Activated T-helper 2 cell treated with anti-CD3 and anti-CD28 coated beads, Interferon-gamma antibody, Interleukin-2, Interleukin-4, amounts not matched to agents 10 μg/mL and 5 μg/mL and 100 μg/mL, durations not matched to agents 14 hours and 24 hours and 36 hours (primary cell): ENCODE measurements at places on chromosomes 12 and 14. TPM values are rescaled to one million over a fixed set of nuclear protein-coding genes. Genes with fewer than 3 reads are reported as not detected.

- H3K4me3 ChIP-seq: no peak overlapping the region
- H3K27ac ChIP-seq: no peak overlapping the region
- no peak for DNase-seq
- peaks cover 17% of the 10 kb centered on the region for H3K36me3 ChIP-seq
Measured at GRCh38 chr12:7122811-7123769, 5.6 kb downstream of the RBP5 start.

DNA sequence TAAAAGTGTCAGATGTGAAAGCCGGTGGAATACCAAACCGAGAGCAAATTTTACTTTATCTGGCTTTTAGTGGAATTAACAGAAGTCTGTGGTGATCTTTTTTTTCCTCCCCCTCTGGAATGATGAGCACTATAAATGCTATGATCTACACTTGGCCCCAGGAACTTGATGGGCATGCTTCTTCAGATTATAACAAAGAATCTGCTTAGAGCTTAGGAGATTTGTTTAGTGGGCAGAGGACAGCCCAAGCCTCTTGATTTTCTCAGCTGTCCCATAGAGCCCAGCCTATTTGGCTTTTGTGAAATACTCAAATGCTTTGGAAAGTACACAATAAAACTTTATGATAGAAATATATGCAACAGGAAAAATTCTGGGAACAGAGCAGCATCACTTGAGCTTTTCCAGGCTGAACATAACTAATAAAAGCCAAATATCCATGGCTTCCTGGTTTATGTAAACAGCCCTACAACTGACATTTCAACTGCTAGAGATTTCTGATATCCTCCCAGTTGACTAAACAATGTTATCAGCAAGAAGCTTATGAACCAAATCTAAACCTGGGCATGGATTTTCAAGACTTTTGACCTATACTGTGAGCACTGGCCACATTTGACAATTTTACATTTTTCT, 149.6 kb downstream of the PLXNC1 start:
- peaks cover 84% of the 10 kb centered on the region for H3K36me3 ChIP-seq
- no peak overlapping the region for H3K4me3 ChIP-seq
- H3K4me1 ChIP-seq: peaks cover 18% of the 10 kb centered on the region
- H3K27me3 ChIP-seq: no peaks in the 10 kb centered on the region
- DNase-seq: no peak

GRCh38 chr12:116441292-116441691, 117.9 kb upstream of the MAP1LC3B2 start:
- DNase-seq: no peak
- H3K36me3 ChIP-seq: no peaks in the 10 kb centered on the region
- no peaks in the 10 kb centered on the region for H3K27me3 ChIP-seq
- no peak overlapping the region for H3K4me3 ChIP-seq
- H3K4me1 ChIP-seq: no peaks in the 10 kb centered on the region
- no peak overlapping the region for H3K27ac ChIP-seq

GRCh38 chr12:118830296-118830695, 151.0 kb upstream of the SRRM4 start:
- H3K27ac ChIP-seq: no peak overlapping the region
- no peaks in the 10 kb centered on the region for H3K4me1 ChIP-seq

GRCh38 chr12:111991946-111992345, 21.0 kb downstream of the TMEM116 start:
- H3K36me3 ChIP-seq: peaks cover 31% of the 10 kb centered on the region
- H3K27ac ChIP-seq: no peak overlapping the region
- no peak for DNase-seq
- no peak overlapping the region for H3K4me3 ChIP-seq
- H3K4me1 ChIP-seq: peaks cover 54% of the 10 kb centered on the region

GRCh38 chr12:123001464-123001863, 21.0 kb downstream of the ARL6IP4 start:
- H3K27ac ChIP-seq: no peak overlapping the region
- no peaks in the 10 kb centered on the region for H3K27me3 ChIP-seq
- H3K36me3 ChIP-seq: no peaks in the 10 kb centered on the region
- no peaks in the 10 kb centered on the region for H3K4me1 ChIP-seq

DNA sequence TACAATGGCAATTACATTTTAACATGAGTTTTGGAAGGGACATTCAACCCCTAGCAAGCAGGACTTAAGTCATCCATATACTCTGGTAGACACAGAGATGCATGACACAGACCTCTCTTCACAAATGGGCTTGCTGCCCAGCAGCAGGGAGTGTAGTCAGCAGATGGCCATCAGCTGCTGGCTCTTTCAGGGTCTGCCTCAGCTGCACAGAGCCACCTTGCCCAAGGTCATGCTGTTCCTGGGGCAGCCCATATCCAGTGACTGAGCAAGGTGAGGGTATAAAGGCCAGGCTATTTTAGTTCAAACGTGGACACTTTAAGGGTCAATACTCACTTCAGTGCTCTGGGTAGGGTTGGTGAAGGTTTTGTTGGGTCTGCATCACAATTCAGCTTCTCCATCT, 58.3 kb upstream of the JDP2 start:
- no peaks in the 10 kb centered on the region for H3K36me3 ChIP-seq
- no peak overlapping the region for H3K27ac ChIP-seq
- DNase-seq: no peak
- H3K4me1 ChIP-seq: no peaks in the 10 kb centered on the region
- H3K27me3 ChIP-seq: peaks cover 26% of the 10 kb centered on the region

DNA sequence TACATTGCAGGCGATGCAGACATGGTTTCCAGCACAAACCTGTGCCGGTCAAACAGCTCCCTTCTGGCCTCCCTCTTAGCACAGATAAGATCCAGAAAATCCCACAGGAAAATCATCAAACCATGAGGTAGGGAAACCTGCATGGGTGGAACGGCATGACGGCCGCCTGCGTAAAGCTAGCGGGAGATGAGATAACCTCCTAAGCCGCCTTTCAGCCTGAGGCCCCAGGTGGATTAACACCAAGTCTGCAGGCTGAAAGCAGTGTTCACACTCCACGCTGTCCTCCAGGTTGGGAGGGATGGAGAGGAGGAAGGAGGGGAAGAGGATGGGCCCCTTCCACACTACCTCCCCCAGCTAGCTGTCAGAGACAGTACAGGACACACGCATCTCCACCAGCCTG, 63.8 kb downstream of the TSPAN11 start:
- H3K36me3 ChIP-seq: no peaks in the 10 kb centered on the region
- H3K4me3 ChIP-seq: no peak overlapping the region
- DNase-seq: no peak
- no peaks in the 10 kb centered on the region for H3K27me3 ChIP-seq

DNA sequence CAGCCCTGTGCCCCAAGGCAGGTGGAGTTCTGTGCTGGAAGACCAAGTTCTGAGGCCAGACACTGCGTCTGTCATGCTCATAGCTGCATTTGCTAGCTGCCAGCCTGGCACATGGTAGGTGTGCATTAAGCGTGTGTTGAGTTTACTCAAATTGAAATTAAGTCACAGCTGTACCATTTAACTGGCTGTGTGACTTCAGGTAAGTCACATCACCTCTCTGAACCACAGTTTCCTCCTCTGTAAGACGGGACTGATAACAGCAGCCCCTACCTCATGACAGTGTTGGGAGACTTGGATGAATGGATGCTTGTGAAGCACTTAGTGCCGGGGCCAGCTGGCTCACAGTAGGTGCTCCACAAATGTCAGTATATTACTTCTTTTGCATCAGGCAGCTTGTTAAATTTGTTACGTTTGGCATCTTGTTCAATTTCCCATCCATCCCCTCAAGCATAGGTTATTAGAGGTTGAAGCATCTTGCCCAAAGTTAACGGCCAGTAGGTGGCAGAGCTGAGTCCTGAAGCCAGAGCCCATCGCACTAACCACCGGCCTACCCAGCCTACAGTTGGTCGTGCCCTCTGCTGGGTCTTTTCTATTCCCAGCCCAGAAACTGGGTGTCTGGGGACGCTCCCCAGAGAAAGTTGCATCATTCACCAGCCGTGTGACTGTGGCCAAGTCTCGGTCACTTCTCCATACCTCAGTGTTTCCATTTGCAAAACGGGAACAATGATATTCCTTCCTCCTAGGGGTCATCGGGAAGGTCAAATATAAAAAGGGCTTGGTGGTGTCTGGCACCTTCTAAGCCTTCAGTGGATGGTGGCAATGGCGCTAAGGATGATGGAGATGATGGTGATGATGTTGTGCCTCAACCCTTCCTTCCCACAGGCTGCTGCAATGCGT, 4.5 kb downstream of the DAO start:
- no peak overlapping the region for H3K27ac ChIP-seq
- no peak overlapping the region for H3K4me3 ChIP-seq
- peak; percentile 43 for DNase-seq

DNA sequence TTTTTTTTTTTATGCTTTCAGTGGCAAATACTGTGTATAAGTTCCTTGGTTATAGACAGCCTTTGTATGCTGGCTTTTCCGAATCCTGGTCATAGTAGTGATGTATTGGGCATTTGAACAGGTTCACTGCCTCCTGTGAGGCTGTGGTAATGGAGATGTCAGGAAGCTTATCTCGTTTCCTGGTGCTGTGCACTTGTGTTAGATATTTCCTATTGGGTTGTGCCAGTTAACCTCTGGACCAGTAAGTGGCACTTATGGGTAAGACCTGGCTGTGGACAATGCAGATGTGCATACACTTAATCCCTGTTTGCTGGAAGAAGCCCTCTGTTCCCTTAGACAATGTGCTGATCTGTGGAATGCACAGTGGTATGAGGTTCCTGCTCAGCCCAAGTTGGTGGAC, 135.4 kb upstream of the KITLG start:
- DNase-seq: no peak
- no peaks in the 10 kb centered on the region for H3K36me3 ChIP-seq
- H3K27me3 ChIP-seq: no peaks in the 10 kb centered on the region
- H3K27ac ChIP-seq: no peak overlapping the region

GRCh38 chr12:88519802-88520435, 60.4 kb downstream of the KITLG start:
- no peak overlapping the region for H3K4me3 ChIP-seq
- H3K27me3 ChIP-seq: no peaks in the 10 kb centered on the region
- DNase-seq: no peak
- H3K27ac ChIP-seq: no peak overlapping the region

- H3K27me3 ChIP-seq: no peaks in the 10 kb centered on the region
- peaks cover 13% of the 10 kb centered on the region for H3K4me1 ChIP-seq
- DNase-seq: no peak
- peaks cover 42% of the 10 kb centered on the region for H3K36me3 ChIP-seq
Measured at GRCh38 chr14:101865288-101865687, 99.1 kb upstream of the DYNC1H1 start.

- no peaks in the 10 kb centered on the region for H3K27me3 ChIP-seq
- DNase-seq: no peak
- no peaks in the 10 kb centered on the region for H3K4me1 ChIP-seq
- no peak overlapping the region for H3K27ac ChIP-seq
- no peak overlapping the region for H3K4me3 ChIP-seq
Measured at GRCh38 chr12:40726366-40726765, 34.1 kb downstream of the CNTN1 start.

DNA sequence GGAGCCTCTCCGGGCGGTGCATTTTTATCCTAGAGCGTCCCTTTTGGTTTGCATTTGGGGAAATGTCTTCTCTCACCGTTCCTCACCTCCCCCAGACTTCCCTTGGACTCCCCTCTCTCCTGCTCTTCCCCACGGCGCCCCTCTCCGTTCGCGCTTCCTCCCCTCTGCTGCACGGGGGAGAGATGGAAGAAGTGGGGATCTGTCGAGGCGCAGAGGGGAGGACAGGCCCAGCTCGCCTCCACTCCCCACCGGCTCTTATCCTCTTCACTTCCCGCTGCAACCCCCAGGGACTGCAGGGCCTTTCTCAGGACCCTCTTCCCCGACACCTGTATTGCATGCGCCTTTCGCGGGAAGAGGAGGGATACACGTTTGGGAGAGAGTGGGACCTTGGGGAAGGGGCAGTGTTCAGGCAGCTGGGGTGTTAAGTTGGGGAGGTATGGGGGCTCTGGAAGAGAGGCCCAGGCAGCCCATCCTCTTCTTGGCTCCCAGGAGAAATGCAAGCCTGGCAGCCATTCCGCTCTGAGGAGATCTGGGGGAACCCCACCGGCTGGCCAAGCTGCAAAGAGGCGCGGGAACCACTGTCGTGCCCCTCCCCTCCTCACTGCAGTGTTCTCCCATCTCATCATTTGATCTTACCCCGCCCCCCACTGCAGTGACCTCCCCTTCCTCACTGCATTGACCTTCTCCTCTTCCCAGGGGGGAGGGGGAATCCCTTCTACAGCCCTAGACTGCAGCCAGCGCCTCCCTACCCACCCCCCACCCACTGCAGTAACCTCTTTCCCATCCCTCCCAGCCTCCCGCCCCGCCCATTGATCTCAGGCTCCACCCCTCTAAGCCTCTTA, 788 bp downstream of the ENO2 start:
- peaks cover 28% of the 10 kb centered on the region for H3K4me1 ChIP-seq
- H3K4me3 ChIP-seq: peak overlapping the region; percentile 93
- H3K27ac ChIP-seq: peak overlapping the region; percentile 77
- H3K27me3 ChIP-seq: no peaks in the 10 kb centered on the region
- H3K36me3 ChIP-seq: peaks cover 38% of the 10 kb centered on the region

The C1R gene
- total RNA-seq: 1.5 and 2.5 TPM in 2 replicates

The AQP6 gene
- not detected in 2 replicates for total RNA-seq

The PTPRB gene
- total RNA-seq: not detected in 2 replicates

The OR4N5 gene
- not detected in 2 replicates for total RNA-seq

The HSPB8 gene
- not detected in 2 replicates for total RNA-seq

The HHIPL1 gene
- total RNA-seq: not detected in 2 replicates

The AHNAK2 gene
- 0.02 and 0.07 TPM in 2 replicates for total RNA-seq

The KRT86 gene
- 0.28 and 0.34 TPM in 2 replicates for total RNA-seq

The LRRC43 gene
- 1.0 and 1.6 TPM in 2 replicates for total RNA-seq

The CATSPERB gene
- total RNA-seq: 0.46 and 0.69 TPM in 2 replicates

The SIX4 gene
- 1.1 and 1.3 TPM in 2 replicates for total RNA-seq

The TSHR gene
- total RNA-seq: not detected in 2 replicates

The KSR2 gene
- total RNA-seq: 0.05 and 0.09 TPM in 2 replicates
